ENCODE measurements at places on chromosomes 6 and 20. TPM values are rescaled to one million over a fixed set of nuclear protein-coding genes. Genes with fewer than 3 reads are reported as not detected.

Gene RSPH9
- not detected for total RNA-seq

Gene MAFB
- 3.0 TPM for total RNA-seq

Gene LCA5
- total RNA-seq, result 3.3 TPM

Gene PRELID3B
- 50.7 TPM for total RNA-seq

Gene OR2H1
- total RNA-seq, result not detected

Gene PRR18
- not detected for total RNA-seq

Gene TTK
- 7.2 TPM for total RNA-seq

Gene TMEM74B
- 0.76 TPM for total RNA-seq

Gene SLC25A27
- 2.6 TPM for total RNA-seq

Gene BCAS4
- 11.1 TPM for total RNA-seq

Gene DLL1
- total RNA-seq, result 10.7 TPM

Gene MDFI
- total RNA-seq, result 34.7 TPM

Gene CD83
- total RNA-seq, result 3.9 TPM

Data from glomerular endothelial cell (primary cell).